ENCODE measurements at places on chromosomes 7 and 10. TPM values are rescaled to one million over a fixed set of nuclear protein-coding genes. Genes with fewer than 3 reads are reported as not detected.

The OR13A1 gene
- total RNA-seq: not detected

- no peak for DNase-seq
Observed at GRCh38 chr7:96331233-96331632, 9.3 kb upstream of the SLC25A13 start.

- DNase-seq: no peak
Observed at GRCh38 chr7:81064426-81064825, 145.6 kb upstream of the SEMA3C start.

GRCh38 chr10:3068201-3068967 is 1.0 kb downstream of the PFKP start:
- peak; percentile 82 for DNase-seq

GRCh38 chr10:80186364-80187012 is 18.8 kb downstream of the ANXA11 start:
- no peak for DNase-seq

Measured in upper lobe of right lung (tissue), 1 donor.